ENCODE measurements at places on chromosomes 7 and 10.

GRCh38 chr7:108109221-108109908 is 20.8 kb downstream of the LAMB4 start:
- DNase-seq, result no peak

GRCh38 chr10:14244147-14244546 is 86.6 kb downstream of the FRMD4A start:
- DNase-seq, result no peak

DNA sequence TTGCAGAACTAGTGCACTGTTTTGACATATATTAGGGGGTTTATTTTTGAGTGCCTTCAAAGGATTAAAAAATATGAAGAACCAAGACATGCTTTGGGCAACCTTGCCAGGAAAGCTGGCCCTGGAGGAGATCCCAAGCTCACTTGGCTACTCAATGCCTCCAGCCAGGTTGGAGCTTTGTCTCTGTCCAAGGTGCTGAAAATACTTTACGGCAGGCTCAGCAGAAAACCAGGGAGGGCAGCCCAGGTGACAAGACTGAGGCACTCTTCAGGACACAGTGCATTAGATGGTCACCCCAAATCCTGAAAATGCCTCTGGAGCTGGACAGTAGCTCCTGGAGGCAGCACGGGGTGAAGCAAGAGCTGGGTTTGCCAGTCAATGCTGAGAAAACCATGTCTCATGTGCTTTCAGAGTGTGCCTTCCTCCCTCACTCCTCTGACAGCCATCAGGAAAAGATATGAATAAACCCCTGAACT is 5.8 kb upstream of the KCNH2 start:
- no peak for DNase-seq

DNA sequence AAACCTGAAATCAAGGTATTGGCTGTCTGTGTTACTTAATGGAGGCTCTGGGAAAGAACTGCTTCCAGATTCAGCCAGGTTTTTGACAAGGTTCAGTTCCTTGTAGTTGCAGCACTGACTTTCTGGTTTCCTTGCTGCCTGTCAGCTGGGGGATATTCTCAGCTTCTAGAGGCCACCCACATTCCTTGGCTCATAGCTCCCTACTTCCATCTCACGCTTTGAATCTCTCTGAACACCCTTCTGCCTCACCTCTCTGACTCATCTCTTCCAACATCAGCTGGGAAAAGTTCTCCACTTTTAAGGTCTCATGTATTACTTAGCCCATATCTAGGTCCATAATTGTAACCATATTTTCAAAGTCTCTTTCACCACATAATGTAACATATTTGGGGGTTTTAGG is 22.9 kb upstream of the GPR22 start:
- no peak for DNase-seq

- DNase-seq, result no peak
These were observed 129.2 kb downstream of the STRA8 start for GRCh38 chr7:135362871-135363270.

- no peak for DNase-seq
These were observed 43.9 kb upstream of the STRIP2 start for GRCh38 chr7:129390314-129390713.

DNA sequence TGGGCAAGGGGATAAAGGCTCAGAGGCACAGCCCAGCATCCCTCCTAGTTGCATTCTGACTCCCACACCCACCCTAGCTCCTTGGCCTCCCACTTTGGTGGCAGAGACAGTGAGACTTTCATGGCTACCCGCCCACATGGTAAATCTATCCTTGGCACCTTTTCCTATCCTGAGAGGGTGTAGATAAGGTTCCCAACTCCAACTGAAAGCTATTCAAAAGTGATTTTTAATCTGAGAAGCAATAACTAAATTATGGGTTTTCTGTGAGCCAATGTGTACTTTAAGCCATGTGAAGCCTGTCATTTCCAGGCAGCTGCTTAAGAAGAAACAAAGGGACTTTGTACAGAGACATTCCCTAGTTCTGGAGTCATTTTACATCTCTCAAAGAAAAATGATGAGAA is 9.1 kb downstream of the LAMB1 start:
- DNase-seq, result no peak

GRCh38 chr10:63264617-63265221 is 131.6 kb downstream of the NRBF2 start:
- DNase-seq, result no peak

- DNase-seq, result no peak
These were observed 552 bp downstream of the MKX start for GRCh38 chr10:27744802-27745731.

DNA sequence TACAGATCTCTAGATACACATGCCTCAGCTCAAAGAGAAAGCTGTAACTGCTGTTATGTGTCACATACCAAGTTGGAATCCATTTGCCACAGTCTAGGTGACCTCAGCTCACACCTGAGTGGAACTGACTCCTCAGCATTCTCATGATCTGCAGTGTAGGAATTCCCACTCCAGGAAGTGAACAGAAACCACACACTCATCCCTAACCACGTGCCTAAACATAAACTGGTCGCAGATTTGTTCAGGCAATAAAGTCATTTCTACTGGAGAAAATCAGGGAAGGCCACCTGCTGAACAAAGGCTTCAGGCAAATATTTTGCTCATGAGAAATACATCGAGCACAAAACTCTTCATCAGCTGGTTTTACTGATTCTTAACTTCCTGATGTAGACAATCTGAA is 23.0 kb upstream of the ZMYND11 start:
- DNase-seq, result no peak

GRCh38 chr10:127849921-127850320 is 42.8 kb downstream of the CLRN3 start:
- DNase-seq, result no peak
